Caco-2 (cell line): ENCODE measurements at places on chromosomes 1 and 21. TPM values are rescaled to one million over a fixed set of nuclear protein-coding genes. Genes with fewer than 3 reads are reported as not detected.

GRCh38 chr21:21018821-21019220 is 20.6 kb downstream of the NCAM2 start:
- no peak overlapping the region for H3K27ac ChIP-seq
- H3K36me3 ChIP-seq: no peaks in the 10 kb centered on the region
- no peak for DNase-seq
- no peaks in the 10 kb centered on the region for H3K4me1 ChIP-seq
- H3K4me3 ChIP-seq: no peak overlapping the region
- H3K27me3 ChIP-seq: no peaks in the 10 kb centered on the region

The CGN gene
- 147 TPM in 2 replicates for total RNA-seq

The G0S2 gene
- total RNA-seq: 40.4 and 45.7 TPM in 2 replicates

GRCh38 chr21:38159355-38159754 is 97.4 kb upstream of the KCNJ15 start:
- no peaks in the 10 kb centered on the region for H3K4me1 ChIP-seq
- no peak overlapping the region for H3K27ac ChIP-seq
- H3K36me3 ChIP-seq: no peaks in the 10 kb centered on the region
- no peaks in the 10 kb centered on the region for H3K27me3 ChIP-seq

GRCh38 chr21:28485301-28486022 is 507.2 kb downstream of the LTN1 start:
- H3K4me1 ChIP-seq: no peaks in the 10 kb centered on the region
- H3K27ac ChIP-seq: no peak overlapping the region
- no peak for DNase-seq
- H3K4me3 ChIP-seq: no peak overlapping the region
- H3K36me3 ChIP-seq: no peaks in the 10 kb centered on the region

DNA sequence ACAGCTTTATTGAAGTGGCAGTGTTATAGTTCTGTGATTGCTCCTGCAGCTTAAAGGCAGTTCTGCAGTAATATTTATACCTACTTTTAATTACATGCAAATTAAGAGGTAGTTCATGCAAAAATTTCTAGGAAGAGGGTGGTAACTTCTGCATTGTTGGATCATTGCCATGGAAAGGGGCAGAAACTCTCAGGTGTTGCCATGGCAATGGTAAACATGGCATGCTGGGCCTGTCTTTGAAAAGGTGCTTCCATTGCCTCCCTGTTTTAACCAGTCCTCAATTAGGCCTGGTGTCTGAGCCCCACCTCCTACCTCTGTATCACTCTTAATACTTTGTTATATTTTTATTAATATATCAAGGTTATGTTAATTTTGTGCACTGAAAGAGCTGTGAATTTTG is 104.7 kb downstream of the DISC1 start:
- no peak for DNase-seq
- no peaks in the 10 kb centered on the region for H3K27me3 ChIP-seq
- H3K4me3 ChIP-seq: no peak overlapping the region
- H3K27ac ChIP-seq: no peak overlapping the region
- H3K4me1 ChIP-seq: no peaks in the 10 kb centered on the region
- no peaks in the 10 kb centered on the region for H3K36me3 ChIP-seq

The LGR6 gene
- total RNA-seq: 0.36 TPM in 1 of 2 replicates, not detected in the other

DNA sequence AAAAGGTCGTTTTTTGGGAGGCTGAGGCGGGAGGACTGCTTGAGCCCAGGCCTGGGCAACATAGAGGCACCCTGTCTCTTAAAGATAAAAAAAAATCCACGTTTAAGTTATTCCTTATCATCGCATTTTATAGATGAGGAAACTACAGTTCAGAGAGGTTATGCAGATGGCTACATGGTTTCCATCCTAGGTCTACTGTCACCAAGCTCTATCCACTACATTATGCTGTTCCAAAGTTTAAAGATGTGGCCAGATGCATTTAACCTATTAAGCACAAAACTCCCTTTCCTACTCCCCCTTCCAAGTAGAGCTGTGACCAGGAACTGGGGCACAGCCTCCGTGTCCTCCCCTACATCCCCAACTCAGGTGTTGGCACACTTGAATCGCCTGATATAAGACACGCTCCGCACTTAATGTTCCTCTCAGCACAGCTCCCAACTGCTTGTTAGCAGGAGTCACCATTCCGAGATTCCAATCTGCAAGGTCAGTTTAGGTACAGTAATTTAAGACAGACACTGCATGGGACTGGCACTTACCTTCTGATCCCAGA is 1.3 kb downstream of the TAF5L start:
- peaks cover 5% of the 10 kb centered on the region; the same call in 1 of the 2 replicates for H3K4me1 ChIP-seq
- DNase-seq: no peak
- H3K27ac ChIP-seq: peak overlapping the region; percentile 85
- H3K4me3 ChIP-seq: peak overlapping the region; percentile 94
- no peaks in the 10 kb centered on the region for H3K27me3 ChIP-seq

The ZFP69 gene
- 2.5 and 2.6 TPM in 2 replicates for total RNA-seq

- H3K4me3 ChIP-seq: no peak overlapping the region
- H3K36me3 ChIP-seq: no peaks in the 10 kb centered on the region
Observed at GRCh38 chr21:32979598-32980268, 46.0 kb upstream of the OLIG2 start.

DNA sequence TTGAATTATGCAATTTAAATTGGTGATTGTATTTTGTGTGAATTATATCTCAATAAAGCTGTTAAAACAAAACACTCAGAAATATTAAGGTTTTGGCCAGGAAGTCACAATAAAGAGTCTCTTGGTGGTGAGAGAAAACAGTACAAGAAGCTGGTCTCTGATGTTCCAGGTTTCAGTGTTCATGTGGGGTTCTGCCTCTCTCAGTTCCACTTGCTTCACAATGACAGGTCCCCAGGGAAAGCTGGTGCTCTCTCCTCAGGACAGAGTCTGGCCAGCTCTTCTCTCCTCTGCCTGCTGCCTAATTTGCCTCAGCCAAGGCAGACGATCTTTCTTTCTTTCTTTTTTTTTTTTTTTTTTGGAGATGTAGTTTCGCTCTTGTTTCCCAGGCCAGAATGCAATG is 342.9 kb upstream of the PLXNA2 start:
- H3K27ac ChIP-seq: no peak overlapping the region
- H3K27me3 ChIP-seq: no peaks in the 10 kb centered on the region; the same call in 1 of the 2 replicates
- no peaks in the 10 kb centered on the region for H3K4me1 ChIP-seq
- H3K4me3 ChIP-seq: no peak overlapping the region
- H3K36me3 ChIP-seq: no peaks in the 10 kb centered on the region

DNA sequence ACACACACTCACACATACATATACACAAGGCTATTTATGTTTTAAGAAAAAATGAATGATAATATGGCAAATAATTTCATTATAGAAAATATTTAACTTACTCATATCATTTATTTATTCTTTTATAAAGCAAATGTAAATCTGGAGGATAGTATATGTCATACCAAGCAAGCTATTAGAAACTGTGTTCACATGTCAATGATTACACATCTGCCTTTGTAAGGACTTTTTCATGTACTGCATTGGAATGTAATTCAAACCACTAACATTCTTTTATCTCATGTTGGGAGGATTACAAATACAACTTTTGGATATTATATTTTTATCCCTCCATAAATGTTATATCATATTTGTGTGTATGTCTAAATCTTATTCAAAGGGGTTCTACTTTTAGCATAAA is 1887.4 kb downstream of the NCAM2 start:
- H3K4me3 ChIP-seq: no peak overlapping the region
- no peaks in the 10 kb centered on the region for H3K36me3 ChIP-seq
- H3K27ac ChIP-seq: no peak overlapping the region
- no peaks in the 10 kb centered on the region for H3K27me3 ChIP-seq
- H3K4me1 ChIP-seq: 0 out of 2 replicates have a peak, but pooled peaks cover 3% of the 10 kb centered on the region
- DNase-seq: no peak

DNA sequence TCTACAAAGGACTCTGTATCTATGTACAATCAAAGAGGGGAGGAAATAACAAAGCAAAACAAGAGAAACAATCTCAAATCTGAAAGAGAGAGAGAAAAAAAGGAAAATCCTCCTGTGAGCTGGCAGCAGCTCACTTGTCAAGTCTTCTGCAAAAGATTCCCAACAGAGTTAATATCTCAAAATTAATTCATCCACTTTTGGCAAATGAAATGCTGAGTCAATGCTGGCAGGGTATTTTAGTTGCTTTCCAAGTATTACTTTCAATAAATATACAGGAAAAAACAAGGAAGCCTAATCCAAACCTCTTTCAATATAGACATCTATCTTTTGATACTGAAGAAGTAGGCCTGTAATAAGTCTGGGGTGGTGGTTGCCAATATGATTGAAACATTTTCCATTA is 613.9 kb upstream of the NEGR1 start:
- no peaks in the 10 kb centered on the region for H3K27me3 ChIP-seq
- no peak for DNase-seq
- H3K36me3 ChIP-seq: no peaks in the 10 kb centered on the region
- H3K4me1 ChIP-seq: no peaks in the 10 kb centered on the region

The INAVA gene
- total RNA-seq: 112 and 123 TPM in 2 replicates

- no peaks in the 10 kb centered on the region for H3K36me3 ChIP-seq
- no peaks in the 10 kb centered on the region for H3K27me3 ChIP-seq
- DNase-seq: no peak
- H3K27ac ChIP-seq: no peak overlapping the region
- H3K4me1 ChIP-seq: no peaks in the 10 kb centered on the region
Observed at GRCh38 chr1:220776254-220776653, 10.5 kb upstream of the MTARC1 start.

- no peak overlapping the region for H3K27ac ChIP-seq
- H3K4me3 ChIP-seq: no peak overlapping the region
- DNase-seq: no peak
- H3K27me3 ChIP-seq: no peaks in the 10 kb centered on the region
- H3K4me1 ChIP-seq: no peaks in the 10 kb centered on the region; the same call in 1 of the 2 replicates
- H3K36me3 ChIP-seq: no peaks in the 10 kb centered on the region
Observed at GRCh38 chr21:17393413-17393812, 119.4 kb upstream of the CXADR start.

The CDC20 gene
- total RNA-seq: 123 and 125 TPM in 2 replicates

- H3K27me3 ChIP-seq: no peaks in the 10 kb centered on the region
- H3K27ac ChIP-seq: no peak overlapping the region
- H3K36me3 ChIP-seq: no peaks in the 10 kb centered on the region; the same call in none of the 2 replicates
- no peak for DNase-seq
Observed at GRCh38 chr1:19405195-19405760, 80.1 kb downstream of the CAPZB start.

The FAM229A gene
- total RNA-seq: 2.1 and 2.6 TPM in 2 replicates
